ENCODE measurements at places on chromosomes 6 and 20.

GRCh38 chr20:43662943-43663655 lies 3.8 kb upstream of the MYBL2 start:
- no peak for DNase-seq

- no peak for DNase-seq
These were observed 305.8 kb upstream of the RSPO3 start for GRCh38 chr6:126812651-126813050.

- DNase-seq: peak; percentile 4
These were observed 53.2 kb downstream of the MRAP2 start for GRCh38 chr6:84086545-84087429.

DNA sequence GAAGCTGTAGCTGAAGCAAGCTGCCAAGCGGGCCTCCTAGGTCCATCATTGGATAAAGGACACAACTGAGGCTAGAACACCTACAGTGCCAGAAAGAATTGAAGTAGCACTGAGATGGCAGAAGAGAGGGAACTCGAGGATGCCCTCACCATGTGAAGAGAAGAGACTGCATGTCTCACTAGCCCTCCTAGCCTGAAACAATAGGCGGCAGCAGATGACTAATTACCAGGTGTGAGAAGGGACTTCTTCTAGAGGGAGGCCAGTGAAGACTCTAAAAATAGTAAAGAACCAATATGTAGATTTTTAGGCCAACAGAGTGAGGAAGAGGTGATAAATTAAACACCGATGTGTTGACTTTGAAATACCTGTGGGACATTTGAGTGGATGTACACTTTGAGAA lies 50.3 kb downstream of the LGSN start:
- DNase-seq: no peak

DNA sequence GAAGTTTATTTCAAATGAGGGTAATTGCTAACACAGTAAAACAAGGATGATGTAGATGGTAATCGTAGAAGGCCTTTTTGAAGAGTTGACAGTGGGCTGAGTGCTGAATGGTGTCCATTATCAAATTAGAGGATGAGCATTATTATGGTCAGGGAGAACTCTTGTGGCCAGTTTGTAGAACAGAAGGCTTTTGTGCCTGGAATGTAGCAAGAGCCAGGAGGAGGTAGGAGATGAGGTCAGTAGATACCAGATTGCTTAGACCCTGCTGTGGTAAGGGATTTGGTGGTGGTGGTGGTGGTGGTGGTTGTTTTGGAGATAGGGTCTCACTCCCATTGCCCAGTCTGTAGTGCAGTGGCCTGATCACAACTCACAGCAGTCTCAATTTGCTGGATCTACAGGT lies 6.2 kb downstream of the CSE1L start:
- no peak for DNase-seq

DNA sequence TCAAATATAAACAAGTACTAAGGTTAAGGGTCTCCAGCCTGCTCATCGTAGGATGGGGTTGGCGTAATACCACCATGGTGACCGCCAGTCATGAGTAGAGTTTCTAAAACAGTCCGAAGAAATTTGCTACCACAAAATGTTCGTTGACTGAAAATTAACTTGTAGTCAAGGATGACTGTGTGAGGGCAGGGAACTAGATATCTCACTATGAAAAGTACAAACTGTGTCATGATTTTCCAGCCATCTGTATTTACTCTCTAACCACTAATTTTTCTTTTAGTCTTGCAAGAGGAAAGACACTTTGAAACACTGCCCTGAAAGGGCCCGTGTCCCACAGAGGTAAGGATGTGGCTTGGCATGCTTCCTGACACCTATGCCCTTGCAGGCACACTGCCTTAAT lies 99.7 kb downstream of the IRF4 start:
- DNase-seq: no peak

DNA sequence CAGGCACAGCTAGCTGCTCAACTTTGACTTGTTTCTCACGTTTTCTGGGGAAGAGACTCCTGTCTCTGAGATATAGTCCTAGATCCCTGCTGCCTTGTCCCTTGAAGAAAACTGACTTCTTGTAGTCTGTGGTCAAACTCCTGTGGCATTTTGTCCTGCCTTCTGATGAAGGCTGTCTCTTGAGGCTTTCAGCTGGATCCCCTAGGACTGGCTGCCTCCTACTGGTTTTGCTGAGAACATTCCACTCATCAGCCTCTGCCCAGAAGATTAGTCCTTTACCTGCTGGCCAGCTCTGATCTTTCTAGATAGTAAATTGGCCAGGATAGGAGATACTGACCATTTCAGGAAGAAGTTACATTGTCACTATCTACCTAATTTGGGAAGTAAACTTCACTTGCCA lies 71.9 kb upstream of the CNR1 start:
- DNase-seq: peak; percentile 38

- peak; percentile 99 for DNase-seq
These were observed 130.6 kb downstream of the BCAS1 start for GRCh38 chr20:53939572-53940359.

- DNase-seq: no peak
These were observed 101.6 kb upstream of the CARMIL1 start for GRCh38 chr6:25177500-25178028.

DNA sequence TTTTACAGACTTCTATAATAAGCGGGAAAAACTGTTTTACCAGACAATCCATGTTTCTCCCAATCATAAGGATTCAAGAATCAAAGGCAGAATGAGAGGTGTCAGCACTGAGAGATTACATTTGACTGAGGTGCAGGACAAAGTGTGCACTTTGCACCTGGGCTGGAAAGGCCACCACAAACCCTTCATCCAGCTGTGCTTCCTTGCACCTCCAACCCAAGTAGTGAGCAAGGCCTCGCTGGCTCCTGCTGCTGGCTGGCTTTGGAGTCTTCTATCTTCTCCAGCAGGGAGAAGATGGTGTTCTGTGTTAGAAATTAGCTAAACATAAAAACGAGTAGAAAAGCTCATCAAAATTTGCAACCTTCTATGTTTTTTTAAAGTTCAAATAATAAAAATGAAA lies 77.7 kb downstream of the CHD6 start:
- DNase-seq: no peak

All from Calu3 (cell line).